Esophagus muscularis mucosa (tissue), 4 donors: ENCODE measurements at places on chromosomes 1 and 21. TPM values are rescaled to one million over a fixed set of nuclear protein-coding genes. Genes with fewer than 3 reads are reported as not detected.

- no peak for DNase-seq
These were observed 82.1 kb downstream of the PTPN14 start for GRCh38 chr1:214469290-214469689.

GRCh38 chr1:244049162-244050013 is 1.7 kb upstream of the ZBTB18 start:
- no peak for DNase-seq

DNA sequence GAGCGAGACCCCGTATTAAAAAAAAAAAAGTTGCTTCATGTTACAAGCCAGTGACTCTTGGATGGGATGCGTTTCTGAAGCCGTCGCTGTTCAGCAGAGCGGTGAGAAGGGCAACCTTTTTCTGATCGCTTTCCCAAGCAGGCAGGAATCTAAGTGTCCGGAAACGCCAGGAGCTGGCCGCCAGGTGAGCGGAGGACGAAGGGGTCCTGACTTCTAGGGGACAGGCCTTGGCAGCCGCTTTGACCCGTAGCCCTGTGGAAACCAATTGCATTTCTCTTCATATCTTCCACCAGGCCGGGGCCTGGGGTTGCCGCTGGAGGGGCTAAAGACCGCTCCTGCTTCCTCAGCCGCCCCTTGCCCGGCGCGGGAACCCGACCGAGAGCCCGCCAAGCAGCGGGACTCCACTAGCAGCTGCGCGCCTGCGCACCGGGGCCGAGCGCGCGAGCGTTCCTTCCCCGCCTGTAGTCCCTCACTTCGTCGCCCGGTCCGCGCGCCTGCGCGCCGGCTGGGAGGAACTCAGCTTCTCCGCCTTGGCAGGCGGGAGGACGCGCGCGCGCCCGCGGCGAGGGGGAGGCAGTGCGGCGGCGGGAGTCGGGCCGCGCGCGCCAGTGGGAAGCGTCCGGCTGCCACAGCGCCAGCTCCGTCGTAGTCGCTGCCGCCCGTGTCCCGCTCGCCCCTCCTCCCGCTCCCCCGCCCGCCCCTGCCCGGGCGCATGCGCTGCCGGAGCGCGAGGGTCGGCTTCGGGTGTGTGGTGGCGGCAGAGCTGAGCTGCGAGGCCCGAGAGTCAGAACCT is at the start of gene SPEN:
SPEN (plus strand) TSS at position 608 of the 793 bp plus-strand sequence. CDS start 361 bp downstream, outside the sequence.
- peak; percentile 98 for DNase-seq

DNA sequence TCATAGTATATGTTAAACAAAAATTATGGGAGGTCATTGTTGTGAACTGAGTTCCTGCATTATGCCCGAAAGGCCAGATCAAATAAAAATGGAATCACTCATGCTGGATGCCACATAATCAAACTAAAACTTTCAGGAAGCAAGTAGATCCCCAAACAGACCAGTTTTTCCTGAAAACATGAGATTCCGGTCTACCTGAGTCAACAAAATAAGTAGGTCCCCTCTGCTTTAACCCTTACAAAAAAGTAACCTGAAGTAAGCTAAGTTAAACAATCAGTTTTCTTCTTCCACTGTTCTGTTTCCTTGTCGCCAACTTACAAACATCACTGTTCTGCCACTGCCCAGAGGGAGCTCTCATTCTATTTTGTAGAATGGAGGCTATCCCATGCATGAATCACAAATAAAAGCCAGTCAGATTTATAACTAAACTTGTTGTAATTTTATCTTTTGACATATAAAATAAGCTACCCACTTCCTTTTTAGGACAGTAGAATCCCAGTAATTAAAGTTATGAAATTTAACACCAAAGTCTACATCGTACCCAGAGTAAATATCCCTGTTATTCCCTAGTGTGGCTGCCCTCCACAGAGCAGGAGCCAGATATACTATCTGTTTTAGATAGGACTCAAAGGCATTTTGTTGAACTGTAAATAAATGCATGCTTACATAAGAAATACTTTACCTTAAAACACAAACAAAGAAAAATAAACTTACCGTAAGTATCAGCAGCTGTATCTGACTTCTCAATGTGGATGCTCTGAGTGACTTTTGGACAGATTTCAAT is 149.4 kb downstream of the TIAM1 start:
- no peak for DNase-seq

- DNase-seq = no peak
These were observed 6.1 kb upstream of the ETNK2 start for GRCh38 chr1:204157962-204158361.

DNA sequence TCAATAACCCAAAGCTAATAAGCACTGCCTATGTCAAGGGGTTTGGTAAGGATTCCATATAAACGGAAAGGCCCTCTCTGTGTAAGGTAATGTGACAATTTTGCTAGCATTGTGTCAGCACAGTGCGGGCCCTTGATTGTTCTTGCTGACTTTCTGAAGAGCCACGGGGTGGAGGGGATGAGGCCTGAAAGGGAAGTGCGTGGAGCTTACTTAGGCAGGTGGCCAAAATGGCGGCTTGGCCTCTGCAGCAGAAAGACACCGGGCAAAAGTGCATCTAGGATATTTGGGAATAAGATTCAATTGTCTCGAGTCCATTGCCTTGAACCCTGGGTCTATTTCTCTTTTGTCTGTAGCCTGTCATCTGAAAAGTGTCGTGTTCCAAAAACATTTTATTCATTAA is 114.3 kb downstream of the TGFB2 start:
- DNase-seq = no peak

The AIM2 gene
- not detected for total RNA-seq

The DCDC2B gene
- not detected for total RNA-seq

The ELAPOR1 gene
- total RNA-seq = not detected
